ENCODE measurements at places on chromosomes 5 and 9. TPM values are rescaled to one million over a fixed set of nuclear protein-coding genes. Genes with fewer than 3 reads are reported as not detected.

OTP gene
- not detected for total RNA-seq

ERMP1 gene
- 24.1 TPM for total RNA-seq

FAM221B gene
- not detected for total RNA-seq

PCSK1 gene
- total RNA-seq = not detected

IFNE gene
- total RNA-seq = not detected

RNF14 gene
- total RNA-seq = 28.7 TPM

PRDM9 gene
- total RNA-seq = not detected

NDUFA8 gene
- total RNA-seq = 49.6 TPM

FSTL4 gene
- total RNA-seq = not detected

PELO gene
- total RNA-seq = 19.4 TPM

PRRX2 gene
- 6.2 TPM for total RNA-seq

TRPM3 gene
- total RNA-seq = not detected

LMX1B gene
- not detected for total RNA-seq

WDR38 gene
- total RNA-seq = not detected

C9 gene
- total RNA-seq = not detected

IRX1 gene
- total RNA-seq = not detected

PARP8 gene
- 23.0 TPM for total RNA-seq

TAF11L5 gene
- total RNA-seq = not detected

KCNT1 gene
- not detected for total RNA-seq

Data from activated T-helper 1 cell treated with anti-CD3 and anti-CD28 coated beads, Interleukin-12 subunit alpha, Interleukin-12 subunit beta, Interleukin-2, Interleukin-4 antibody, amounts not matched to agents 30 ng/mL and 10 ng/mL and 1 ng/mL, durations not matched to agents 14 hours and 24 hours and 36 hours (primary cell).